ENCODE measurements at places on chromosomes 12 and 14. TPM values are rescaled to one million over a fixed set of nuclear protein-coding genes. Genes with fewer than 3 reads are reported as not detected.

The B3GNT4 gene
- total RNA-seq: 0.16 TPM

The NUDT14 gene
- total RNA-seq: 7.3 TPM

The HSP90AA1 gene
- total RNA-seq: 242 TPM

The LRRK2 gene
- total RNA-seq: 44.1 TPM

The PTGES3 gene
- total RNA-seq: 118 TPM

The TPPP2 gene
- not detected for total RNA-seq

The KRT3 gene
- not detected for total RNA-seq

The CLEC1B gene
- not detected for total RNA-seq

The AICDA gene
- 0.26 TPM for total RNA-seq

The PRH2 gene
- total RNA-seq: not detected

The ENDOU gene
- not detected for total RNA-seq

The DBX2 gene
- total RNA-seq: 0.26 TPM

The KCNH3 gene
- total RNA-seq: 0.58 TPM

The GPR132 gene
- total RNA-seq: 1.7 TPM

The NR4A1 gene
- 18.3 TPM for total RNA-seq

The GPRC5D gene
- not detected for total RNA-seq

The TGFB3 gene
- 90.7 TPM for total RNA-seq

The KLRG1 gene
- 3.8 TPM for total RNA-seq

The CAPRIN2 gene
- total RNA-seq: 42.3 TPM

The ARHGAP9 gene
- total RNA-seq: 2.9 TPM

The LALBA gene
- not detected for total RNA-seq

The PIANP gene
- total RNA-seq: 1.1 TPM

The TEX52 gene
- not detected for total RNA-seq

The NEUROD4 gene
- total RNA-seq: 0.11 TPM

The TDRD9 gene
- total RNA-seq: 0.95 TPM

The DYNC1H1 gene
- total RNA-seq: 377 TPM

The MYL2 gene
- 9.5 TPM for total RNA-seq

The RXYLT1 gene
- total RNA-seq: 18.7 TPM

The ITGA7 gene
- total RNA-seq: 36.0 TPM

The RFLNA gene
- 6.0 TPM for total RNA-seq

The ACOT6 gene
- not detected for total RNA-seq

The KRT2 gene
- not detected for total RNA-seq

The TCL1B gene
- total RNA-seq: not detected

The RPGRIP1 gene
- total RNA-seq: 0.48 TPM

The MAP3K9 gene
- total RNA-seq: 2.7 TPM

The NRL gene
- total RNA-seq: 0.85 TPM

The RNASE3 gene
- not detected for total RNA-seq

The ARHGDIB gene
- 56.6 TPM for total RNA-seq

The SMCO3 gene
- 5.0 TPM for total RNA-seq

The KRT75 gene
- total RNA-seq: not detected

The PLA2G1B gene
- 0.90 TPM for total RNA-seq

Data from urinary bladder (tissue), 4 donors.